Left ventricle myocardium inferior (tissue), 1 donor: ENCODE measurements at places on chromosomes 6 and 20. TPM values are rescaled to one million over a fixed set of nuclear protein-coding genes. Genes with fewer than 3 reads are reported as not detected.

PPIL6 gene
- total RNA-seq = 3.9 TPM

C6orf47 gene
- total RNA-seq = 16.9 TPM

KCNB1 gene
- total RNA-seq = 0.77 TPM

SCGN gene
- total RNA-seq = 1.6 TPM

SRMS gene
- total RNA-seq = not detected

COL9A3 gene
- 2.1 TPM for total RNA-seq

EPPIN gene
- total RNA-seq = not detected

PLAGL1 gene
- total RNA-seq = 10.5 TPM

ACAT2 gene
- 5.2 TPM for total RNA-seq

FERMT1 gene
- total RNA-seq = 0.63 TPM

SLC4A11 gene
- 0.11 TPM for total RNA-seq

PPP1R3G gene
- total RNA-seq = 11.1 TPM

PLN gene
- 2,329 TPM for total RNA-seq

UNC93A gene
- total RNA-seq = not detected

ISM1 gene
- 1.3 TPM for total RNA-seq

GPR6 gene
- not detected for total RNA-seq
